ENCODE measurements at places on chromosomes 3 and 15.

DNA sequence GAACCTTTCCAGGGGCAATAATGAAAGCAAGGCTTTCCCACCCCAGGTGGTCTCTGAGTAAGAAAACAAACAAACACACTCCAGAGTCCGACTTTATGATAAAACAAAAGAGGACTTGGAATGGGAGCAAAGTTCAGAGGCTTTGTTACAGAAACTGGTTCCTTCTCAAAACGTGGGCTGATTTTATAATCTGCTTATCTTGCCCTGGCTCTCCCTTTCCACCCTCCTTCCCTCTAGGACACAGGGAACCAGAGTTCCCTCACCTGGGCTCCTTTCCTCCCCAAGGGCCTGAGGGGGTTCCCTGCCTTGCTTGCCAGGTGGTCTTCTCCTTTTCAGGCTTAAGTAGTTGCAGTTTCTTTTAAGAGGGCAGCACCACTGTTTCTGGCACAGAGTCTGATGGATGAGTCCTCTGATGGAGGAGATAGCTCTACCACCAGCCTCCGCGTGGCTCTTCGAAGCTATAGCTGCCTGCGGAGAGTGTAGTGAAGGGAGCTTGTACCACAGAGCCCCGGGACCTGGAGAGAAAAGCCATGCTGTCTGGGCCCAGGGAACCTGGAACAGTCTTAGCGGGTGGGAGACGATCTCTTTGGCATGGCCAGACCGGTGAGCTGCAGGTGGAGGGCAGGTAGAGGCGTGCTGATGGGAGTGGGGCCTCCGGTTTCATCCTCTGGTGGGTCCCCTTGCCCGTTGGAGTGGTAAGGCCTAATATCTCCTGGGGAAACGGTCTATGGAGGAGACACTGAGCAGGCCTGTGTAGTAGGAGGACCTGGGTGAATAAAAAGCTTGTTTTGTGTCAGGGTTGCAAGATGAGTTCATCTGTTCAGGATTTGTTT is 68.7 kb downstream of the SMAD6 start:
- no peak for DNase-seq

- no peak for DNase-seq
Observed at GRCh38 chr3:184155644-184156521, 706 bp downstream of the DVL3 start.

- no peak for DNase-seq
Observed at GRCh38 chr15:51414256-51414860, 72.9 kb downstream of the GLDN start.

DNA sequence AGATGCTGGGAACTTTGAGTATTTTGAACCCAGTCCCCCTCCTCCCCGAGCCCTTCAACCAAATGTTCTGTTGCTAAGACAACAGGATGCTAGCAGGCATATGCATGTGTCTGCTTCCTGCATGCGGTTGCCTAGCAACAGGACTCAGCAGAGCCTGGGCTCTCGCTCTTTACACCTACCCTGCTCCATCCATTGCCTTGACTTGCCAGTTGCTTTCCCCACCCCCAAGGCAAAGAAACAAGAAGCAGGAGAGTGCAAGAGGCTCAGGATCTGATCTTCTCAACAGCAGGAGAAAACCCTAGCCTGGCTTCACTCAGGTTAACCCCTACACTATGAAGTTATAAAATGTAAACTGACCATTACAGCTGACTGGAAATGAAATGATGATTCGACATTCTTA is 393.0 kb downstream of the IGSF11 start:
- DNase-seq = no peak

DNA sequence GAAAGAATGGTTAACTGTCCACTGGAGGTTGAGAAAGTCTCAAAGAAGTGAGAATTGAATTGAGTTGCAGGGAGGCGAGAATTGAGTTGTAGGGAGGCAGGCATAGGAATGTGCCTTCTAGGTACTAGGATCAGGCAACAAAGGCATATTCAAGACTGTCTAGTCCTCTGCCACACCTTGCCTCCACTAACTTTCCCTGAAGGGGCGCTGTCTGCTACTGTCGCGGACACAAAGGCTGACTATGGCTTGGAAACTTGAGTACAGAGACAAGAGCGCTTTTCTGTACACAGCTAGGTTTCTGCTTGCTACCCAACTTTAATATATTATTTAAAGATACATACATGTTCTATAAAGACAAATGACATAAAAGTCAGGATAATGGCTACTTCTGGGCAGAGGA is 10.4 kb upstream of the FBXL22 start:
- no peak for DNase-seq

DNA sequence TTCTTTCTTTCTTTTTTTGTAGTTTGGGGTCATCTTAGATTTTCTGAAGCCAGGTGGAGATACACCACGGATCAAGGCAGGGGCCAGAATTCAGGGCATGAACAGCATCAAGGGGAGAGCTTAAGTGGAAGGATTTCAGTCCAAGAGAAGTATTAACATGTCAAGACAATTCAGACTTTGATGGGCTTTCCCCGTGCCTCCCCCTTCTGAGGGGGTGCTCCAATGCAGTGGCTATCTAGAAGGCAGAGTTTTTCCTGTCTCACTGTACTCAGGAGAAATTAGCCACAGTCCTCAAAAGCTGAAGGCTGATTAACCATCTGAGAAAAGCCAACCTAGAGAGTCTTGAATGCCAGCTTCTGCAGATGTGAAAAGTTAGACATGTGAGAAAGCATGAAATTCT is 127.3 kb downstream of the TGFBR2 start:
- no peak for DNase-seq

GRCh38 chr15:81785181-81785580 is 260.6 kb downstream of the MEX3B start:
- DNase-seq = no peak

- DNase-seq = no peak
Observed at GRCh38 chr3:30611613-30612436, 5.4 kb downstream of the TGFBR2 start.

DNA sequence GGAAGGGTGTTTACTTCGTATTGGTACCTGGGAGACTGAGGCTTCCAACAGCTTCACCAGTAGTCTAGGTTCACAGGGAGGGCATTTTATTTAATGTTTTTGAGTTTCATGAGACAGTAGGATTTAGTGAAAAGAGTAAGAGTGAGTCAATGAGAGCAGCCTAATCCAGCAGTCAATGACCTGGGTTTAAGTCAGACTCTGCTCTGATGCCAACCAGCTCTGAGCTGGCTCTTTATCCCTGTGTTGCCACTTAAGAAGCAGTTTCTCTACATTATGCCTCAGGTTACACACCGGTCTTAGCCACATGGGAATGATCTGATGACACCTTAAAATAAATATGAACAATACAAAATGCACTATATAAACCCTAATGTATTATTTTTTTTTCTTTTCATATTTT is 59.4 kb upstream of the KCNMB2 start:
- no peak for DNase-seq

- no peak for DNase-seq
Observed at GRCh38 chr3:190130696-190131095, 10.0 kb upstream of the P3H2 start.

- no peak for DNase-seq
Observed at GRCh38 chr3:152957491-152957890, 122.6 kb downstream of the P2RY1 start.

DNA sequence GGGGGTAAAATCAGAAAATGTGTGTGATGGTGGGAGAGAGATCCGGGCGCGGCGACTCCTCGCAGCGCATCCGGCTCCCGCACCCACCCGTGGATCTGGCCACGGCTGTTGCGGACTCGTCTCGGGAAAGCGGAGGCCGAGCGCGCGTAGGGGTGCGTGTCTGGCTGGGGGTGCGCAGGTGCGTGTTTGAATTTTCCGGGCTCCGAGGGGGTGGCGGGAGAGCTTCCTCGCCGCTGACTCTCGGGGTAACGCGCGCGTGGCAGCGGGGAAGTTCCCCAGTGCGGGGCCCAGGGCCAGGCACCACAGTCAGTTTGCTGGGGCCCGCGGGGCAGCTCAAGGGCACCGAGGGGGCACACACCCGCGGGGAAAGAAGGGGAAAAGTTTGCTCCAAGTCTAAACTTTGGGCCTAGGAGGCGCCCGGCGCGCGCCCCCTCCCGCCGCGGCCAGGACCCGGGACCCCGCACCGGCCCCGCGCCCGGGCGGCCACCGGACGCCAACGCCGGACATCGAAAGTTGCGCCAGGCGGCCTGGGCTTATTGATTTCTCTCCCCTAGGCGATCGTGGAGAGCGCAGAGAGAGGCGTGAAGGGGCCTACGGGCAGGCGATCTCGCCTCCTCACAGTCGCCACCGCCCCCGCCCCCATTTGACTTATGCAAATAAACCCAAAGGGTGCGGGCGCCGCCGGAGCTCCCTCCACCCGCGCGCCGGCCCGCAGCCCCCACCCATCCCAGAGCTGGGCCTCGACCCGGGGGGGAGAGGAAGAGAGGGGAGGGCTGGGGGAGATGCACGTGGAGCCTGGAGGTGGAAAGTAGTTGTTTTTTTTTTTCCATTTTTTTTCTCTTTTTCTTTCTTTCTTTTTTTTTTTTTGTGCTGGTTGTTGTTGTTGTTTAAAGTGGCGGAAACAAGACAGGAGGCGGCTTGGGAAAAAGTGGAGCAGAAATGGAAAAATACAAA is 639 bp downstream of the FOXP1 start:
- DNase-seq = no peak

DNA sequence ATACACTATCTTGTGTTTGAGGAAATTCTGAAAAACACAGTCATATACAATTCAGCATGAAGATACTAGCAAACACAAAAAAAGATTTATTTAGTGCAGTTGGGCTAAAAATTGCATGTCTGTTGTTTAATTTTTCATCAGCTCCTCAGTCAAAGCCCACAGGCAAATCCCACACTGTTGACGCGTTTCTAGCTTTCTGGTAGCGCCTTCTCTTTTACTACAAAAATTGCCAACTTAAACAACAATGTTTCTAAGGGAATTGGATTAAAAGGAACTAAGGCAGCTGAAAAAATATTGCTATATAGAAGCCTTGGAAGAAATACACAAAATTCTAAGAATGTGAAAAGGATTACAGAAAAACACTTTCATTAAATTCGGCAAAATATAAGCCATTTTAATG is 196.7 kb upstream of the P2RY1 start:
- DNase-seq = no peak

DNA sequence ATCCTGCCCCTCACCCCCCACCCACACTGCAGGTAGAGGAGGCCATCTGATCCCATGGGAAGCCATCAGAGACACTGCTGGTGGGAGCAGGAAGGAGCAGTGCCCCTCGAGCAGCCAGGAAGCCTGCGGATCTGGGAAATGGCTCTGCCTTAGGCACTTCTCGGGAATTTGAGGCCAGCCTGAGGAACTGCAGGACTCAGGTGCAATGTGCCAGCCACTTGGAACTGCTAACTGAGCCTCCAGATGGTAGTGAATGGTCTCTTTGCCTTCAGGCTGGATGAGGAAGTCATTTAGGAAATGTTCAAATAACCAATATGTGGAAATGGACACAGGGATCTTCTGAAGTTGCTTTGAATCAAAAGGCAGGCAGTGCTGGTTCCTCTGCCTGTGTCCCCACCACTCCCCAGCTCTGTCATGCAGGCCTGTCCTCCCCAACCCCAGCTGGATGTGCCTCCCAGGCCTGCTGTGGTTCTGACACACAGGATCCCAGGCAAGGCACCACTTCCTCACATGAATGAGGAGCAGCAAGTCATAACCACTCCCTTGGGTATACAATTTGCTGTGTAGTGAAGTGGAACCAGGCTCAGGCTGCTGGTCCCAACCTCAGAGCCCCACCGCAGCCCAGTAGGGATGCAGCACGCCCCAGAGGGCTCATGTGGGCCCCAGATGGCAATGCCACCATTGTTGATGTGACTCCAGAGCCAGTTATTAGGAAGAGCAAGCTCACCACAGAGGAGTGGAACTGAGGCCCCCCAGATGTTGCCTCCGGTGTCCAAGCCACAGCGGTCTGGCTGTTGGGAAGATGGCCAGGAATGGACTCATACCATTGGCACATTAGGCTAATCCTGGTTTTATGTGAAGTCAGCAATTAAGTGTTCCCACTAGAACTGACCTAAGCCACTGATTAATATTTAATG is 46.5 kb upstream of the LIMD1 start:
- no peak for DNase-seq

DNA sequence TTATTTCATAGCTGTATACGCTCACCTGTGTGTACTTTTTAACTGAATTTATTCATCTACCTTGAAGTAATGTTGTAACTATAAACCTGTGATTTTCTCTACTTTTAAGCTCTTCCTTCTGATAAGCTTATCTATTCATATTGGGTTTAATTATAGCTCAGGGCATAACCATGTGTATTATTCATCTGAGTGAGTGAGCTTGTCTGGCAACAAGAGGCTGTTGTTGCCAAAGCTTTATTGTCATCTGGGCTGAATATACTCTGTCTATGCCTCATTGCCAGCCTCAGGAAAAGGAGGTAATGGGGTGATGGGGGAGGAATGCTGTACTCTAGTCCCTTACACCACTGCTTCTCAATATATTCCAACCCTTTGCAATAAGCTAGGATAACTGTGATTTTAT is 292.4 kb downstream of the UBE2E2 start:
- no peak for DNase-seq

- DNase-seq = no peak
Observed at GRCh38 chr3:51954105-51954504, 1.1 kb upstream of the GPR62 start.

GRCh38 chr3:150490277-150490986 is 55.9 kb downstream of the SERP1 start:
- no peak for DNase-seq

DNA sequence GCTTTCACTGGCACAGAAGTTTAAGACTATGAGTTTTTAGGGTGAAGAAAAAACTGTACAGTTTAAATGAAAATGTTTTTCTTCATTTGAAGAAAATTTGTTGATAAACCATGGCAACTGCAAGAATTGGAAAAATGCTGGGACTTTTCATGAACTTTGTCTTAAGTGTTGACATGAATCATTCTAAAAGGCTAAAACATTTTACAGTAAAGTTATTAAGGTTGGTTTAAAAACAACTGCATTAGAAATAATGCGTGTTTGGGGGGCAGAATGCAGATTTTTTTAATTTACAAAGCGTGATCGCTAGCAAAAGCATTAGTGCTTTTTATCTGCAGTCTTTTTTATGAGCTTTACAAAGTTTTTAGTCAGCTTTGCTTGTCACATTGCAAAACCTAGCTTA is 601.9 kb upstream of the TGFBR2 start:
- DNase-seq = no peak

DNA sequence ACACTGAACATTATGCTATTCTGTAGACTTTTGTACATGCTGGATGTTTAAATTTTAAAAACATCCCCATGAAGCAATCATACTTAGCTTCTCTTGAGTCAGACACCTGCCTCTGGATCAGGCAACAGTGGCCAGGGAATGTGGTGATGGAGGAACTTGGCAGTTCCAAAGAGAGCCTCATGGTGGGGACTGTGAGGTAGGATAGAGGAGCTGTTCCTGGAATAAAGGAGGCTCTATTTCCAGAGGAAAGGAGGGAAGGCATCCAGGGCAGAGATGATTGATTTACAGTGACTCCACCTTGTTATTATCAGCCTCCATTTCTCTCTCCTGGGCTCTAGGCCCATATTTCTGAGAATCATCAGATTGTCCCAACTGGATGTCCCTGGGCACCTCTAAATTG is 35.0 kb upstream of the ABHD17C start:
- DNase-seq = no peak

DNA sequence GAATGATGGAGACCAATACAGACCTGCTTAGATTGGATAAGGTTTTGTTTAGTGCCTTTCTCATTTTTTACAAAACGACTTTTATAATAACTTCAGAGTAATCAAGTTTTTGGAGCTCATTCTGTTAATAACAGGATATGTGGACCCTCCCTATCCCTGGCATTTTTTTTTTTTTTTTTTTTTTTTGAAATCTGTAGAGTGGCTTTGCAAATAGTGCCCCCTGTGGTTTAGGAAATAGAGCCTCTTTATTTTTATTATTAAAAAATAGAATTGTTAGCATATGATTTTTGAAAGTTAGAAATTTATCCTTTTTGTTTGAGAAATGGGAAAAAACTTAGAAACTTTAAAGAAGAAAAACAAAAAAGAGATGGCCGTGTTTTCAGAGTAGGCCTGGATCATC is 11.4 kb downstream of the SKIL start:
- DNase-seq = no peak
